Stimulated activated CD4-positive, alpha-beta T cell treated with anti-CD3 and anti-CD28 coated beads, Interleukin-1b, Interleukin-23, amount 100 ng/mL, for 24 hours (primary cell): ENCODE measurements at places on chromosomes 5 and 9.

DNA sequence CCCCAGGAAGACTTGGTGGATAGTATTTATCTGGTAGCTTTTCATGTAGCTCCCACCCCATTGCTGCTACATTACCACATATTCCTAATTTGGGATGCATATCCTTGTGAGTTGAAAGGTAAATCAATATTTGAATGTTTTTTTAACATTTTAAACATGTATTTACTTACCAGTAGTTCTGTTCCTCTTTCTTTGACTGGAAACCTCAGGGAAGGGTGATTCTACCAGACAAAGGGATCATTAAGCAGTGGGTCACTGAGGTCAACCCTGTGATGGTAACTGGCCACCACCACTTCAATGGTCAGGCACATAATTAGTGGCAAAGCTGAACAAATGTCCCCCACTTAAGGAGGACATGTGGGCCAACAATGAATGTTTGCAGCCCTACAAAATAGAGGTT is 27.2 kb upstream of the KLF9 start:
- no peak for DNase-seq

GRCh38 chr9:90464978-90465377 is 177.6 kb downstream of the DIRAS2 start:
- DNase-seq, result no peak

DNA sequence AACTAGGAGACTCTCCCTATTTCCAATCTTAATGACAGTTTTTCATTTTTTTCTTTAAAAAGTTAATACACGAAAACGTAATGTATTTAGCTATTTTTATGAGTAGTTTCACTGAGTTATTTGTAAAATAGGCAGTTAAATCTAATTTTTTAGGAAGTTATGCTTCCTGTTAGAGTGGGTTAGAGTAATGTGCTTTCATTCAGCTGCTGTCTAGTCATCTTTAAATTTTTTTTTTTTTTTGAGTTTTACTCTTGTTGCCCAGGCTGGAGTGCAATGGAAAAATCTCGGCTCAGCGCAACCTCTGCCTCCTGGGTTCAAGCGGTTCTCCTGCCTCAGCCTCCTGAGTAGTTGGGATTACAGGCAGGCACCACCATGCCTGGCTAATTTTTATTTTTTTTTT is 34.0 kb downstream of the CDC42SE2 start:
- DNase-seq, result no peak

GRCh38 chr9:88049677-88050307 is 75.5 kb upstream of the CDK20 start:
- no peak for DNase-seq

GRCh38 chr5:140927228-140927573 is 1.1 kb downstream of the PCDHAC1 start:
- no peak for DNase-seq
